ENCODE measurements at places on chromosomes 3 and 15.

DNA sequence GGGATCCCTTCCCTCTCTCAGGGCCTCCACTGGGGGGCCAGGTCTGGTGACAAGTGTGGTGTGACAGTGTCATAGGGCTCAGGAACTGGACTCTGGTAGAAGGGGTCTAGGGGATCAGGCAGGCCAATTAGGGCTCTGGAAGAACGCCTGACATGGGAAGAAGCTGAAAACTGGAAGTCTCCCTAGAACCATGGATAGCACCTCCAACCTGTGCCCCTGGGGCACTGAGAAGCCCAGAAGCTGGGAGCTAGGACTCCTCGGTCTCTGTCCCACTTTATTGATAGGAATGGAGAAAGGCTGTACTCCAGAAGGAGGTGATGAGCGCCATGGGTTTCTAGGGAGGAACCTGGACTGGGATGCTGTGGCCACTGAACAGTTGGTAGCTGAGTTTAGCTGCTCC lies 30.7 kb downstream of the INSYN1 start:
- DNase-seq: no peak

DNA sequence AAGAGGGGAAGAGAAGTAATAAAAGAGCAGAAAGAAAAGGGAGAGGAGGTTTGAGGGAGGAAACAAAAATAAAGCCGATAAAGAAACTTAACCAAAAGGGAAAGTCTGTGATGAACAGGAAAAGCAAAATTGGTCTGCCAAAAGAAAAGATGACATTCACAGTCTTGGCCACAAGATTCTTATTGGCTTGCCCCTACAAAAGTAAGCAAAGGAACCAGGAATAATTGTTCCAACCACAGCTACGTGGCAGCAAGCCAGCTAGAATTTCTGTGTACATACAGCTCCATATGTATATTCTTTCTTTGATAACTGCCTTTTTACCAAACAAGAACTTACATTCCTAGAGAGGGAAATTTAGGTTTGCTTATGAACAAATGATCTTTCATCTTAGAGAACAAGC lies 79.6 kb downstream of the MLH1 start:
- no peak for DNase-seq

DNA sequence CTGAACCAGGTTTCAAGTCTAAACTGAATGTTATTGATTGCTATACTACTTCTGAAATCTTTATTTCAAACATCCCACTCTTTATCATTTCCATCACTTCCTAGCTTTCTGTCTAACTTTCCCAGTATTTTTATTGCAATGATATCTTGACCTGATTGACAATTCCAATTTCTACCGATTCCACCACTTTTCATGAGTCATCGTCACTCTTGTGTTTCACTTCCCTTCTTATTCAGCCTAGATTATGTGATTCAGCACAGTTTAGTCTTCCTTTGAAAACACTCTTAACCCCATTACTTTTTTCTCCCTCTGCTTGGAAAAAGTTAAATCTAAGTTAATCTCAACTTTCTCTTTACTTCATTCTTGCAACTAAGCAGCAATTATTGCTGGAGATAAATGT lies 62.6 kb downstream of the SLC7A14 start:
- no peak for DNase-seq

GRCh38 chr15:65318870-65319356 lies 14.4 kb downstream of the RNU5B-1 start:
- DNase-seq: peak; percentile 18

DNA sequence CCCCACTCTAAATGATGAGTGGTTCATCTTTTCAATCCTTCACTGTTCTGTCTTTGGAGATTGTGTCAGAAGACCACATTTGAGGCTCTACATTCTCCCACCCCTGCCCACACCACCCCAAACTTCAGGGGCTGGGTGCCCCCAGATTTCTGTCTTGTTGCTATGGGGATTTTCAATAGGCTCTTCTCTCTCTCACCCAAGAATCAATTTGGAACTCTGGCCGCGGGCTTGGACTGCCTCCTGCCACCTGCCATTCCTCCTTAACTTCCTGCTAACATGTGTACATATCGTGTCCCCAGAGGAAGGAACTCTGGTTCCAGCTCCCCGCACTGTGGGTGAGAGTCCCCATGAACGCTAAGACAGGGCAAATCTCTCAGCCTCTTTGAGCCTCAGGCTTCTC lies 67.4 kb upstream of the LARS2 start:
- DNase-seq: no peak

DNA sequence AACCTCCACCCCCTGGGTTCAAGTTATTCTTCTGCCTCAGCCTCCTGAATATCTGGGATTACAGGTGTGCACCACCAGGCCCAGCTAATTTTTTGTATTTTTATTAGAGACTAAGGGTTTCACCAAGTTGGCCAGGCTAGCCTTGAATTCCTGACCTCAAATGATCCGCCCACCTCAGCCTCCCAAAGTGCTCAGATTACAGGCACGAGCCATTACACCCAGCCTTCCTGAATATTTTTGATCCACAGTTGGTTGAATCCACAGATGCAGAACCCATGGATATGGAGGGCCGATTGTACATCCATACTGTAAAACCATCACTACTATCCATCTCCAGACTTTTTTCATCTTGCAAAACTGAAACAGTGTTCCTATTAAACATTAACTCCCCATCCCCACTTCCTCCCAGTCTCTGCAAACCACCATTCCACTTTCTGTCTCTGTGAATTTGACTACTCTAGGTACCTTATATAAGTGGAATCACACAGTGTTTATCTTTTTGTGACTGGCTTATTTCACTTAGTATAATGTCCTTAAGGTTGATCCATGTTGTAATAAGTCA lies 8.2 kb upstream of the TMEM62 start:
- DNase-seq: no peak

DNA sequence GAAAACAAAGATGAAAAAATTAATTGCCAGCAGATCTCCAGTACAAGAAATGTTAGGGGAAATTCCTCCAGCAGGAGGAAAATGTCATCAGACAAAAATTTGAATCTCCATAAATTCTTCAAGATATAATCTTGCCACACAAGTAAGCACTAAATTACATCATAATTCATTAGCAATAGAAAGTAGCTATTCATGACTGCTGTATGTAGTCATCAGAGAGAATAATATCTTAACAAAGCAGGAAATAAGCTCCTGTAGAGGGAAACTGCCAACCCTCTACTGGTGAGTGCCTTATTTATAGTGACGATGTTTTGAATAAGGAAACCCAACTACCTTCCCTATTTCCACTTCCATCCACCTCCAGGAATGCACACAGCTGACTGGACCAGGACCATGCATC lies 15.8 kb upstream of the SLC27A2 start:
- peak; percentile 54 for DNase-seq
